NCI-H446 (cell line): ENCODE measurements at places on chromosomes 4 and X.

DNA sequence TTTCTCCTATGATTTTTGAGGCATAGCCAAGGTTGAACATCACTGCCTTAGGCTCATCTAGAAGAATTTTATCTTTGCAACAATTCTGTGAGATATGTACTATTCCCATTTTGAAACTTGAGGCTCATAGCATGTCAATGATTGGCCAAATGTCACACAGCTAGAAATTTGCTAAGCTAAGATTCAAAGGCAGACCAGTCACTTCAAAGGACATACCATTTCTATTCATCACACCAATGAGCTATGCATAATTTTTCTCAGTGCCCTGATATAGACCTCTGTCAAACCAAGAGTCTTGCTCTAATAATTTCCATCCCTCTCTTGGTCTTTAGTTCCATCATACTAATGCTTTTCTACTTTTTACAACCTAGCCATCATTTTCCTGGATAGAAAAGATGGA, 27.6 kb upstream of the SERTM2 start:
- no peak for DNase-seq

- DNase-seq, result no peak
Observed at GRCh38 chr4:167177925-167178324, 56.4 kb downstream of the SPOCK3 start.

DNA sequence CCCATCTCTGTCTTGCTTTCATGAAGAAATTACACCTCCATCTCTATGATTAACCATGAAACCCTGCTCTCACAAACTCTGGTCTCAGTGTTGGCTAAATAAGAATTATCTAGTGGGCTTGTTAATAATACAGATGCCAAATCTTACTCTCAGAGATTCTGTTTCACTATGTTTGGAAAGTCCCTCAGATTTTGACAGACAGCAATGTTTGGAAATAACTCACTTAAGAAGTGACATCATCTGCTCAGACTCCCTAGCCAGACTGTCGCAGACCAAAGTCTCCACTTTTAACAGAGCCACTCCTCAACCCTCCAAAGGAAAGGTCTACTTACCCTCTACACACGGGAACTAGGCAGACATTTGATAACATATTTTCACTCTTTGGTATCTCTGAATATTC, 328.5 kb upstream of the FGF16 start:
- DNase-seq, result no peak

DNA sequence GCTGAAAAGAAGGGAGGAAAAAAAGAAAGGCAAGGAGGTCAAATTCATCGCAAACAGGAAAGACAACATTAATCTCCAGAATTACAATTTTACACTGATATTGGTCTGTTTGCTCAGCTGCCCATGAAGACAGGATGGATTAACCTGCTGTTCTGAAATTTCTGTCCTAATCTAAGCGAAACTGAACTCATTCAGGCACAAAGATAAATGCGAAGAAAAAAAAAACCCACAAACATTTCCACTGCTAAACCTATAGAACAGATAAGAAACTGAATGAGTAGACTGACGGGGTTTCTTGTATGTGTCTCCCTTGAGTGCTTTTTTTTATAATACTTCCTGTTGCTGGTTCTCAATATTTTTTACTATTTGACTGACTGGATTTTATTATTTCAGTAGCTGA, 251.8 kb upstream of the FTHL17 start:
- DNase-seq, result no peak

DNA sequence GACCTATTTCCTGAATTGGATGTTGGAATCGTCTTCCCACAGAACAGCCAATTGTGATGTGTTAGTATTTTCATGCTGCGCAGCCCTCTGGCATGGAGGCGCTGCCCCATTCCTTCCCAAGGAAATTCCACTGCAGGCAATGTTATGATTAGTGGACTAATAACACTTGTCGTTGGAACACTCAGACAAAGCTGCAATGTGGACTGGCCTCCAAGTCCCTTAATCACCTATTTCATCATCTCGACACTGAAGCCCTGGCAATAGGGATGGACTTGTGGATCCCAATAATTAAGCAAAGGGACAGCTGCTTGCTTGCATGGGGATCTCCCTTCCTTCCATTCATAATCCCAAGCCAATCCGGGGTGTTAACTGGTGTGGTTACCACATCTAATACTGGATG, 78.8 kb upstream of the PLAC1 start:
- DNase-seq, result no peak

GRCh38 chr4:189974056-189974455, 33.4 kb downstream of the FRG1 start:
- DNase-seq, result no peak

DNA sequence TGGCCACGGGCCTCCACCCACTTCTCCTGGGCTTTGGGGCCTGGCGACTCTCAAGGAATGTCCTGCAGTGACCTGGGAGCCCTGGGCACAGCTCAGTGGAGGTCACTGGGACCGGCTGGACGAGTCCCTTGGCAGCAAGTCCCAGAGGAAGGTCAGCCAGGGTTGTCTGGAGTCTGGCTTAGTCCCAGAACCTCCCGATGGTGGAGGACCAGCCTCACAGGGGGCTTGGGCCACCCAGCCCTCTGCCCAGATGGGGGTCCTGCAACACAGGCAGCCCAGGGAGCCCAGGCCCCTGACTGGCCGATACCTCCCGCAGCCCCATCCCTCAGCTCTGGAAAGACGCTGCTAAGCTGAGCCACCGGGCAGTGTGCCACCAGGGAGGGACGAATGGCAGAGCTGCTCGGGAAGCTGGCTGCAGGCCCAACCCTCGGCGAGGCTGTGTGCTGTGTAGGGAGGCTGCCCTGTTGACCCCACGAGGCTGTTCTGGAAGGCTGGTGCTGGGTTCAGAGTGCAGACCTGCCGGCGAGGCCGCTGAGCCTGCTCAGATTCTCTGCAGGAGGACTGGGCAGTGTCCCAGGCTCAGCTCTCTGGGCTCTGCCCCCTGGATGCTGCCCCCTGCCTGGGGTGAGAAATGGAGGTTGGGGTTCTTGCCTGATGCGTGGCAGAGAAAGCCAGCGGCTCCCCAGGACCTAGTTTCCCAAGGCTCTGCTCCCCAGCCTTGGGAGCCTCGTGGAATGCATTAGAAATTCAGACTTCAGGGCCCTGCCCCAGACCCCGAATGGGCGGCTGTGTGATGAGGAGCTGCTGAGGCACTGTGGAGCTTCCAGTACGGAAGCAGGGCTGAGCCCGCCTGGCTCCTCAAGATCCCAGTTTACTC, 61.7 kb downstream of the ADRA2C start:
- DNase-seq, result peak; percentile 11

DNA sequence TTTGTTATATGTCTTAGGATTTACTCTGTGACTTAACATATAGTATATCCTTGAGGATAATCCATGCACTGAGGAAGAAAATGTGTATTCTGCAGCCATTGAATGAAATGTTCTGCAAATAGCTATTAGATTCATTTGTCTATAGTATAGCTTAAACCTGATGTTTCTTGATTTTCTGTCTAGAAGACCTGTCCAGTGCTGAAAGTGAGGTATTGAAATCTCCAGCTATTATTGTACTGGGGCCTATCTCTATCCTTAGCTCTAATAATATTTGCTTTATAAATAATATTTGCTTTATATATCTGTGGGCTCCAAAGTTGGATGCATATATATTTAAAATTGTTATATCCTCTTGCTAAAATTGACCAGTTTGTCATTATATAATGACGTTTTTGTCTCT, 26.7 kb upstream of the MAGEC3 start:
- no peak for DNase-seq

DNA sequence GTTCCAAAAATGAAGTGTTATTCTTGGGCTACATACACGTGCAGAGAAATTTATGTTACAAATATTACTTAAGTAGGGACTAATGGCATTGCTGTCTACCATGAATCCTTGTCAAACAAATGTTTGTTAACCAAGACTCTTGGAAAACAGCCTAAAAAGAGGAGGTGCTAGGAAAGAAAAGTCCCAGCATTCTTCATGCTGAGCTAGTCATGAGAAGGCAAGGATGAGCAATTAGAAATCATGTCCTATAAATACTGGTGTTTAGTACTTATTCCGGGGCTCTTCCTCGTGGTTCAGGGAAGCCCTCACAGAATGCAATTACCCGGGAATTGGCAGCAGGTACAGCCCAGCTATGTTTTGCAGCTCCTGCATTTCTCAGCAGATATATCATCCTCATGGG, 378.1 kb upstream of the FTHL17 start:
- DNase-seq, result no peak

GRCh38 chr4:89316211-89316610, 8.6 kb upstream of the GPRIN3 start:
- DNase-seq, result no peak

DNA sequence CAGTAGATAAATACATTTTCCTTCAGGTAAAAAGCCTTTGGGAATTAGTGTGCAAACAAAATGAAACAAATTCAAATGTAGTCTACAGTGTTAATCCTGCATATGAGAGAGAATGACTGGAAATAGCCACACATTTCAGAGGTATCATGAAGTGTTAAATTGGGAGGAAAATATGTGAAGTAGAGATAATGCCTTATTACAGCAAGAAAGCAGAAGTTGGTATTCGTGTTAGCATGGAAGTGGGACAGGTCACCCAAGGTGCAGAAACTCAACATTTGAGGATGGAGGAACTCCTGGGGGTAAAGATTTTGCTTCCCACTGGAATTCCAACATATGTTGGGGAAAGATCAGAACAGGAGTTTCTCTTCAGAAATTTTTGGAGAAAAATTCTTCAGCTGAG, 51.3 kb downstream of the EMCN start:
- DNase-seq, result no peak

- no peak for DNase-seq
Observed at GRCh38 chr4:45778514-45778913, 345.3 kb downstream of the GABRG1 start.

DNA sequence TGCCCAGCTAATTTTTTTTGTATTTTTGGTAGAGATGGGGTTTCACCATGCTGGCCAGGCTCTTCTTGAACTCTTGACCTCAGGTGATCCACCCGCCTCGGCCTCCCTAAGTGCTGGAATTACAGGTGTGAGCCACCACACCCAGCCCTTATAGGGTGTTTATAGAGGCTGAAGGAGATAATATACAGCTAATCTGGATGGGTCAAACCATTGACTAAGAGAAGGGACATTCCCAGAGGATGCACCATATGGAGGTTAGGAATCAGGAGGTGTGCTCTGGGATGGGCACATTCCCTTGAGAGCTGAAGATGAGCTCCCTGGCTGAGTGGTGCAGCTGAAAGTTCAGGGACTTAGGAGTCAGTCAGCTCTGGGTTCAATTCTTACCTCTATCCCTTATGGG, 68.3 kb upstream of the SHISA3 start:
- no peak for DNase-seq

GRCh38 chrX:15404401-15405096, 20.3 kb upstream of the VEGFD start:
- DNase-seq, result no peak

GRCh38 chrX:9189286-9189685, 155.4 kb upstream of the FAM9B start:
- DNase-seq, result no peak

DNA sequence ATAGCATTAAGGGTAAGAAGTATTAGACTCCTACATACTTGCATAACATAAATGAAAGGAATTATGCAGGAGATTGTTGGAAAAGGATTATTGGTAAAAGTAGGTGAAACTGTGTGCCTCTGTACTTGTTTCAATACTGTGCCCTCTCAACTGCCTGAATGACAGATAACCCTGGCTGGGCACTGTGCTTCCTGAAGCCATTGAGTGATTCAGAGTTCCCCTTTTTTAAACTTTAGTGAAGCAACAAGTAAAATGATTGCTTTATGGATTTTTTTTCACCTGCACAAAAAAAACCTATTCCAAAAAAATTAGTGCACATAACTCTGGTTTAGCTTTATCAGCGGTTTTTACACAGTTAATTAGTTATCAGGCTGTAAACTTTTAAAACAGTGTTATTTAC, 204.8 kb downstream of the TRAM1L1 start:
- no peak for DNase-seq

DNA sequence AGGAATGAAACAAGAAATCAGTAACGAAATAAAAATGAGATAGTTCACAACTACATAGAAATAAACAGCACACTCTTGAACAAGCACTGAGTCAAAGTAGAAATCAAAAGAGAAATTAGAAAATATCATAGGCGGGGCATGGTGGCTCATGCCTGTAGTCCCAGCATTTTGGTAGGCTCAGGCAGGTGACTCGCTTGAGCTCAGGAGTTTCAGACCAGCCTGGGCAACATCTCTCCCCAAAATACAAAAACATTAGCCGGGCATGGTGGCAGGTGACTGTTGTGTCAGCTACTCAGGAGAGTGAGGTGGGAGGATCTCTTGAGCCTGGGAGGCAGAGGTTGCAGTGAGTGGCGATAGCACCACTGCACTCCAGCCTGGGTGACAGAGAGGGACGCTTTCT, 714.4 kb downstream of the GLUD2 start:
- no peak for DNase-seq

GRCh38 chr4:87785731-87786509, 13.4 kb upstream of the IBSP start:
- DNase-seq, result no peak

DNA sequence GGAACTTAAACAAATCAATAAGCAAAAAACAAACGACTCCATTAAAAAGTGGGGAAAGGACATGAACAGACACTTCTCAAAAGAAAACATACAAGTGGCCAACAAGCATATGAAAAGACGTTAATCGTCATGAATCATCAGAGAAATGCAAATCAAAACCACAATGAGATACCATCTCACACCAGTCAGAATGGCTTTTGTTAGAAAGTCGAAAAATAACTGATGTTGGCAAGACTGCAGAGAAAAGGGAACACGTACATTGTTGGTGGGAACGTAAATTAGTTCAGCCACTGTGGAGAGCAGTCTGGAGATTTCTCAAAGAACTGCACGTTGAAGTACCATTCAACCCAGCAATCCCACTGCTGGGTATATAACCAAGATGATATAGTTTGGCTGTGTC, 23.7 kb downstream of the NEUROG2 start:
- DNase-seq, result no peak

- DNase-seq, result peak; percentile 72
Observed at GRCh38 chr4:79385641-79386040, 22.4 kb downstream of the GK2 start.

DNA sequence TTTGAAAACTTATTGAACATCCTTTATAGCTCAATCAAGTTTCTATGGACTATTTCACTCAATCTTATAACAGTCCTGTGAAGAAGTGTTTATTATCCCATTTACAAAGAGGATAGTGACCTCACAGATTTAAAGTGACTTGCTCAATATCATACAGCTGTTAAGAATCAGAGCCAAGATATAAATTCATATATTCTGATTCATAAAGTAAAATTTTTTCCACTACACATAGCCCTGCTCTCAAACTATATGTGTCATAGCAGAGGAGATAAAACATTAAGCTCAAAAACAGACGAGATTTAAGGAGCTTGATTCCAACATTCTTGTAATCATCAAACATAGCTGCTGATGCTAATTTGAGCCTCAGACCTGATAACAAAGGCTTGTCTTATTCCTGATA, 226.8 kb downstream of the CAMK2D start:
- no peak for DNase-seq
